ENCODE measurements at places on chromosomes 1 and 21. TPM values are rescaled to one million over a fixed set of nuclear protein-coding genes. Genes with fewer than 3 reads are reported as not detected.

GRCh38 chr1:84687714-84688462, 2.4 kb downstream of the SSX2IP start:
- H3K4me1 ChIP-seq, result peaks cover 31% of the 10 kb centered on the region
- no peak overlapping the region for H3K4me3 ChIP-seq
- H3K36me3 ChIP-seq, result no peaks in the 10 kb centered on the region
- H3K27me3 ChIP-seq, result no peaks in the 10 kb centered on the region
- no peak overlapping the region for H3K27ac ChIP-seq

SYT6 gene
- not detected for total RNA-seq

PLA2G2C gene
- total RNA-seq, result not detected

PLD5 gene
- total RNA-seq, result not detected

- H3K27me3 ChIP-seq, result no peaks in the 10 kb centered on the region
- no peak overlapping the region for H3K27ac ChIP-seq
- no peak for DNase-seq
- no peak overlapping the region for H3K4me3 ChIP-seq
Measured at GRCh38 chr1:83083589-83084224, 915.2 kb downstream of the TTLL7 start.

DNA sequence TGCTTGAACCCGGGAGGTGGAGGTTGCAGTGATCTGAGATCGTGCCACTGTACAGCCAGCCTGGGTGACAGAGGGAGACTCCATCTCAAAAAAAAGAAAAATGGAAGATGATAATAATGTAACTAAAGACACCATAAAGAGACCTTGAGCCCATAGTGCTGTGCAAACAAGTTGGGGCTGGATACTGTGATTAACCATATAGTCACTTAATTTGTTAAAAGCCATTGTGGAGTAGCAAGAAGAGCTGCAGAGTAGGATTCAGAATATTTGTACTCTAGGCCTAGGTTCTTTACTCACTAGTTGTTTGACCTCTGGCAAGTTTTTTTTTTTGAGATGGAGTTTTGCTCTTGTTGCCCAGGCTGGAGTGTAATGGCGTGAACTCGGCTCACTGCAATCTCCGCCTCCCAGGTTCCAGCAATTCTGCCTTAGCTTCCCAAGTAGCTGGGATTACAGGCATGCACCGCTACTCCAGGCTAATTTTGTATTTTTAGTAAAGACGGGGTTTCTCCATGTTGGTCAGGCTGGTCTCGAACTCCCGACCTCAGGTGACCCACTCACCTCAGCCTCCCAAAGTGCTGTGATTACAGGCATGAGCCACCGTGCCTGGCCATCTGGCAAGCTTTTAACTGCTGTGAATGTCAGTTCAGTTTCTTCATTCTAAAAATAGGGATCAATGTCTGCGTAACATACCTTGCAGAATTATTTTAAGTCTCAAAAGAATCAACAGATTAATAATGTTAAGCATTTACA, 12.8 kb downstream of the CAP1 start:
- DNase-seq, result no peak
- no peaks in the 10 kb centered on the region for H3K27me3 ChIP-seq
- no peak overlapping the region for H3K4me3 ChIP-seq
- H3K27ac ChIP-seq, result no peak overlapping the region
- peaks cover 94% of the 10 kb centered on the region for H3K4me1 ChIP-seq

All from CD4-positive, alpha-beta memory T cell (primary cell).